ENCODE measurements at places on chromosomes 3 and 15.

DNA sequence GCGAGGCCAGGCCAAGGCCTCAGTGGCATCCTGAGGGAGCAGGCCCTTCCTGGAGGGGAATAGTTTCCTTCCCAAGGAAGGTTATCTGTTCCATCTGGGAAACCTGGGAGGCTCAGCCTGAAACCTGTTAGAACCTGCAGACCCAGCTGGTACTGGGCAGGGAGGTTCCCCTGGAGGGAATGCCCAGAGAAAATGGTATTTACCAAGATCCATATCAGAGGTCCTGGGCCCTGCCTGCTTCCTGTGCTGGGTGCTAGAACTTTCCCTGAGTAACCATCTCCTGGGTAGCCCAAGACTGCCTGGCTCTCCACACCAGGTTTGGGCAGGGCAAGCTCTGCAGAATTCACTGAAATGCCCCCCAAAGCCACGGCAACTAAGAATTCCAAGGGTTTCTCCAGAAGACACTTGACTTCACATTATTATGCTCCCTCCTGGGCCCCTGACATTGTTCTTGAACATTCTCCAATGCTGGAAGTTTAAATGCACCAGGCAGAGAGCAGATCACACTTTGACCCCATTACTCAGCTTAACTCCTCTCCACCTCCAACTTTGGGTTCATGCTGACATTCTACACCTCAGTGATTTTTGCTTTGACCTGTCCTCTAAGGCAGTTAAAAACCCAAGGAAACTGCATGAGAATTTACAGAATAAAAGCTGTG is 2.0 kb downstream of the CA12 start:
- no peak for DNase-seq

DNA sequence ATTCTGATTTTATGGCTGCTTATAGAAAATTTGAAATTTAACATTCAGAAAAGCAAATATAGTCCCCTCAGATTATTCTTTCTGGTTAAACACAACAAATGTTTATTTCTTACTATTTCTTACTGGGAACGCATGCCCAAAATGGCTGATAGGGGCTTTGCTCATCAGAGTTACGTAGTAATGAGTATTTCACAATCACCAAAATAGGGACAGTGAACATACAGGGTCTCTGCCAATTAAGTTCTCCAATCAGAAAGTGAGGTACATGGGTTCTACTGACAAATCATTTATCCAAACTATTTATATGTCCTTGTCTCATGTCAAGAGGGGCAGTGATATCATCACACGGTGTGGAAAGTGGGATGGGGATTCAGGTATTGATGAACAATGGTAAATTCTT is 154.5 kb downstream of the BCHE start:
- DNase-seq, result no peak

DNA sequence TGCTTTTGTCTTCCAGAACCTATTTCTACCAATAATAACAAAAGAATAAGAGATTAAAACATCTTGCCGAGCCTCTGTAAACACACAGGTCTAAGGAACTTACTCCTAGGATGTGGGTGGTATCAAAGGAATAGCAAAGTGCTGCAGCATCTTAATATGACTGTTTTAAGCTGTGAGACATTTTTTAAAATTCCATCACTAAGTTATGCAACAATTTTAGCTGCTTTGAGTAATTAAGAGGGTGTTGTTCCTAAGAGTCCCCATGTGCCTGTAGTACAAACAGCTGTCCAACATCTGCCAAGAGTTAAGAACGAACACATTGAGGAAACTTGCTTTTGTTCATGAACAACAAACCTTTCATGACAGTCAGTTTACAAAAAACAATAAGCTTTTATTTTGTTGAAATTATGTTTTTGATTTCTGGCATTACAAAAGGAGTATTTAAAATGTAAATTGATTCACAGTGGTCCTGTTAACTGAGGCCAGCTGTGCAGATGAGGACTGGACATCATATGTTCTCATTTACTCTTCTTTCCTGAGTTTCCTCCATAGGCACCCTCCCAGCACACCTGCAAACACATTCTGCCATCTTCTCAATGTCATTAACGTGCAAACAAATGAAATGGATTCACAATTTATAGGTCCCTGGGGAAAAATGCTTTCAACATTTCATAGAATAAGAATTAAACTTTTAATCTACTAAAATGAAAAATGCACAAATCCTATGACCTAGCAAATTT is 337.3 kb upstream of the ARHGEF26 start:
- no peak for DNase-seq

- DNase-seq, result no peak
These were observed 145.9 kb upstream of the GALNT15 start for GRCh38 chr3:16028604-16029003.

DNA sequence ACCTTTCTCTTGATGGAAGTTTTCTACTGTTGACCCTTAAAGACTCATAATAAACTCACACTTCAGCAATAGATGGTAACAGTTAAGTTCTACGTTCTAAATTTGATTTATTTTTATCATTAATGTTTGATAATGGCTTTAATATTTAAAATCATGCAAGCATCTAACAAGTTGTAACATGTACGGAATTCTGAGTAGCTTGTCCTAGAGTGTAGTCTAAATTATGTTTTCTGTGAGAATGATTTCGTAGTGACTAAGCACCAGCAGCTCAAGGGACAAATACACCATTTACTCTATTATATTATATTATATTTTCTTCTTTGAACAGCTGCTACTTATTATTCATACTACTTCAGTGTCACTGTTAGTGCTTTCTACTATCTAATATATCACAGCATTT is 345.6 kb downstream of the NLGN1 start:
- no peak for DNase-seq

GRCh38 chr3:178822722-178823121 is 248.9 kb downstream of the ZMAT3 start:
- no peak for DNase-seq

GRCh38 chr3:130925628-130926027 is 31.7 kb downstream of the ATP2C1 start:
- DNase-seq, result no peak

DNA sequence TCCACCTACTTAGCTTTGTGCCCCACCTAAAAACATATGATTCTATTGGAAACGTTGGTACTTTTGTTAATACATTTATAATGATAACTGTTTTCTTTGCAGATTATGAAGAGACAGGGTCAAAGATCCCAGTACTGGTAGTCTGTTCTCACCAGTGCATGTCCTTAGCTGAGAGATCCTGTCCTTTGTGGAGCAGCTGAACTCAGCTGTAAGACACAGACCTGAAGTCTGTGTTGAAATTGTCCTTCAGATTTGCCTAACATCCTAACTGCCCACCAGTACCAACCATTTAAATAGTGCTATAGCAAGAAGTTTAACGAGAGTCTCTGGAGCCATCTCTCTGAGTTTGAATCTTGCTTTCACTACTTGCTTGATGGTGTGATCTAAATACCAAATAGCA is 398.7 kb downstream of the FEZF2 start:
- DNase-seq, result no peak

- DNase-seq, result no peak
These were observed 24.8 kb upstream of the RHO start for GRCh38 chr3:129503471-129504291.

- no peak for DNase-seq
These were observed 634.9 kb upstream of the CFAP20DC start for GRCh38 chr3:59684766-59685165.

GRCh38 chr3:9239680-9240079 is 9.8 kb downstream of the SRGAP3 start:
- DNase-seq, result no peak

DNA sequence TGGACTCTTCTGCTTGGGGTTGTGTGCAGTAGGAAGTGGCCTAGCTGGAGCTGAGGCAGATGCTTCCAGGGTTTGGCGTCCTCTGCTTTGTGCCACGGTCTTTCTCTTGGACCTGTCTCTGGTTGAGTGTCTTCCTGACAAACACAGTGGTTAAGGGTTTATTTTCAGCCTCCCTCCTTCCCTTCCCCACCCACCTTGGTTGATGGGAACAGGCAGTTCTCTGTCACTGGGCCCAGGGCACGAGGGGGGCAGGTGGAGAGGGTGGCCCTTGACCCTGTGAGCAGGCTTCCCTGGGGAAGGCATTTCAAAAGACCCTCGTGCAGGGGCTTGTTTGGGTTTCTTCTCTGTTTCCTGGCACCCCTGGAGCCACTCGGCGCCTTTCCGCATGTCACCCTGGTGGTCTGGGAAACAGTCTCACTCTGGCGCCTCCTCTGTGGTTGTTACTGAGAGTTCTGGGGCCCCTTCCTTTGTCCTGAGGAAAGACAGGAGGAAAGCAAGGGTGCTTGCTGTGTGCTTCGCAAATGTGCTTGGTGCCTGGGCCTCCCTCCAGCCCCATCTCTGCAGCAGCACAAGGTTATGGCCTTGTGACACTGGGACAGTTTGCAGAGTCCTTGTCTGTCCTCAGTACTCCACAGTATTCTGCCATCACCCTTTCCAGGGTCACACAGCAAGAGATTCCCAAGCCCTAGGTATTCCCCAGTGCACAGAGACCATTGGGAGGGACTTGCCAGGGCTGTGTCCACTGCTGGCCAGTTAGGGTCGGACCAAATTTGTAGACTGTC is 10.3 kb upstream of the STAB1 start:
- DNase-seq, result no peak

DNA sequence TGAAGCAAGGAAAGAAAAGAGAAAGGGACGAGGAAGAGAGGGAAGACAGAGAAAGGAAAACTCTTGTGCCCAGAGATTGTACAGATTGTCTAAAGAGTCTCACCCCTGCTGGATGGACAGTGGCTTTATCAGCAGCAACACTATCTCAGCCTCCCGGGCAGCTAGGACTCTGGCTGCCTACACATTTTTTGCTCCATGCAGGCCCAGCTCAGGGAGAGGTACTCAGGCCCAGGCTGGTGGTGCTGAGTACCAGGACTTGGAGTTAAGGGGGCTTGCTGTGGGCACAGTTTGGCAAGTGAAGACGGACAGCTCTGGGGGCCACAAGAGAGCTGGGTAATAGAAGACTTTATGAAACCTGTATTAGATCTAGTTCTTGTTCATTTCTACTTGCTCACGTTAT is 19.1 kb upstream of the RHCG start:
- no peak for DNase-seq

DNA sequence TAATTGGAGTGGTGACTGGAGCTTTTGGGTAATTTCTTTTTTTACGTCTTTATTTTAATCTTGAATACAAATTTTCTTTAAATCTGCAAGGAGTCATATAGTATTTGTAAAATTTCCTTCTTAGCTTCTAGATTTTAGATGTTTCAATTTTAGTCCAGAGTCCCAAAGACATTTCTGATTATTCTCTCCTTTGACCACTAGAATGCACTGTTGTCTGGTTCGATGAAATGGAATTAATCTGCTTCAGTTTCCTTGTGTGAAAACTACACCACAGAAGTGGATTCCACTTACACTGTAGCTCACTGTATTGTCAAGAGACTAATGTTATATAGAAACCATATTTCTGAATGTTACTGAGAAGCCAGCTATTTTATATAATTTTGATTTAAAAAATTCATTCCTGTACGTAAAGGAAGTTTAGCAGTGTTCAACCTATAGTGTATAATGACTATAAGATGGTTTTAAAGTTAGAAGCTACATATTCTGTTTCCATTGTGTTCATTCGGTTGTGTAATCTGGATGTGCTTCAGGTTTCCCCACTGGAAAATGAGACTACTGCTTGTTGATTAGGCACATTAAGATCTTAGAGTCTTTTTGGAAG is 6.1 kb downstream of the GRAMD1C start:
- DNase-seq, result no peak

GRCh38 chr3:129942296-129942695 is 32.2 kb upstream of the TRH start:
- DNase-seq, result peak; percentile 6

GRCh38 chr3:32626631-32627030 is 56.0 kb upstream of the DYNC1LI1 start:
- no peak for DNase-seq

Measured in activated T-helper 1 cell treated with anti-CD3 and anti-CD28 coated beads, Interleukin-12 subunit alpha, Interleukin-12 subunit beta, Interleukin-2, Interleukin-4 antibody, amounts not matched to agents 30 ng/mL and 10 ng/mL and 1 ng/mL, durations not matched to agents 14 hours and 24 hours and 36 hours (primary cell).